ENCODE measurements at places on chromosomes 13 and 19. TPM values are rescaled to one million over a fixed set of nuclear protein-coding genes. Genes with fewer than 3 reads are reported as not detected.

Gene IL17D
- 0.20 TPM for total RNA-seq

Gene SYNE4
- total RNA-seq: 1.6 TPM

Gene ZNF439
- total RNA-seq: 9.2 TPM

Gene JUND
- total RNA-seq: 357 TPM

Gene NLRP5
- total RNA-seq: not detected

Gene ALOX5AP
- total RNA-seq: 40.8 TPM

Gene ZNF491
- total RNA-seq: 1.8 TPM

Gene NXNL1
- total RNA-seq: not detected

All from activated naive CD4-positive, alpha-beta T cell treated with anti-CD3 and anti-CD28 coated beads, Interleukin-2, amount 10 ng/mL, durations not matched to agents 5 hours and 36 hours (primary cell).